ENCODE measurements at places on chromosomes 5 and 9.

- DNase-seq, result no peak
Measured at GRCh38 chr9:19028835-19029451, 4.1 kb downstream of the SAXO1 start.

GRCh38 chr5:118439831-118440230 is 548.5 kb downstream of the DTWD2 start:
- DNase-seq, result no peak

GRCh38 chr5:153794327-153794726 is 244.4 kb downstream of the FAM114A2 start:
- no peak for DNase-seq

GRCh38 chr5:82912462-82912861 is 164.7 kb downstream of the TMEM167A start:
- no peak for DNase-seq

GRCh38 chr5:176438959-176439757 is 9.0 kb upstream of the FAF2 start:
- no peak for DNase-seq

DNA sequence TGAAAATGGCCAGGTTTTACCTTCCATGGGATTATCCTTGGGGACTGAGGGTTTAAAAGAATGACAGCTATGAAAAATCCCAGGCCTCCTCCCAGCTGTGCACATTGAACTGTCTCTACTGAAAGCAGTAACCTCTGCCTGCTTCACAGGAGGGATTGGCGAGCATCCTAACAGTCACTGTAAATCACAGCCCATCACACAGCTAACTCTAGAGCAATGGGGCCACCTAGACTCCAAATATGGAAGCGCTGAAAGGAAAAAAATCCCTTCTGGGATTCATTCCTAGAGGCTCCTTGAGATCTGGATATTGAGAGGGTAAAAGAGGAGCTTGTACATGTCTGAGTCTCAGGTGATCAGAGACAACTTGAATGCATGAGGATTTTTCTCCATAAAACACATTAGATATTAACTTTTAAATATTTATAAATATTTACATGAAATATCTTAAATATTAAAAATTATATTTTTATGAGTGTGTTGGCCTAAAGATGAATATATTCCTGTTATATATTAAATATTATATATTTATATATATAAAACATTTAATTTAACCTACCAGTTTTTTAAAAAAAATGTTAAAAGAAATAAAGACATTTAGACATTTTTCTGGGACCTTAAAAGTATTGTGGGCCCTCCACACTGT is 133.8 kb upstream of the SLC24A2 start:
- DNase-seq, result no peak

- DNase-seq, result no peak
Measured at GRCh38 chr5:61496860-61497259, 164.8 kb downstream of the ZSWIM6 start.

GRCh38 chr5:1557114-1557873 is 33.5 kb upstream of the LPCAT1 start:
- no peak for DNase-seq

GRCh38 chr9:95750725-95751519 is 124.6 kb upstream of the ERCC6L2 start:
- no peak for DNase-seq

DNA sequence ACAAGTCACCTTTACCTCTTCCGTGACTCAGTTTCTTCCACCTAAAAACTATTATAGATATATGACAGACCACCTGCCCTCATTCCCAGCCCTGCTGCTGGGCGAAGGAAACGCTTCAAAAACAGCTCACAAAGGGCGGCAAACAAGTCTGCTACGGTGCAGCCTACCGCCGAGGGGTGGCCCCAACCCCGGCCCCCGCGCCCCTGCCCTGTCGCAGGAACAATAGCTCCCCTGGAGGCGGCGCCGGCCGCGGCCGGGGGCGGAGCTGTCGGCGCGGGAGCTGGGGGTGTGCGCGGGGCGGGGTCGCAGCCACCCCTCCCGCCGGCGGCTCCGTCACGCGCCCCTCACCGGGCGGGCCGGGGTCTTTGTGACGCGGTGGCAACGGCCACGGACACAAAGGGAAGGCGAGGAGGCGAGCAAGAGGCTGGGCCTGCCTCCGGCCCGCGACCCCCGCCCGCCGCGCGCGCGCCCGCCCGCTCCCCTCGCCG is at the start of gene TMEFF1:
Gene TMEFF1, plus strand, starts transcription at position 362 of the 488 bp plus-strand sequence. CDS start 396 bp downstream, outside the sequence.
- peak; percentile 4 for DNase-seq

DNA sequence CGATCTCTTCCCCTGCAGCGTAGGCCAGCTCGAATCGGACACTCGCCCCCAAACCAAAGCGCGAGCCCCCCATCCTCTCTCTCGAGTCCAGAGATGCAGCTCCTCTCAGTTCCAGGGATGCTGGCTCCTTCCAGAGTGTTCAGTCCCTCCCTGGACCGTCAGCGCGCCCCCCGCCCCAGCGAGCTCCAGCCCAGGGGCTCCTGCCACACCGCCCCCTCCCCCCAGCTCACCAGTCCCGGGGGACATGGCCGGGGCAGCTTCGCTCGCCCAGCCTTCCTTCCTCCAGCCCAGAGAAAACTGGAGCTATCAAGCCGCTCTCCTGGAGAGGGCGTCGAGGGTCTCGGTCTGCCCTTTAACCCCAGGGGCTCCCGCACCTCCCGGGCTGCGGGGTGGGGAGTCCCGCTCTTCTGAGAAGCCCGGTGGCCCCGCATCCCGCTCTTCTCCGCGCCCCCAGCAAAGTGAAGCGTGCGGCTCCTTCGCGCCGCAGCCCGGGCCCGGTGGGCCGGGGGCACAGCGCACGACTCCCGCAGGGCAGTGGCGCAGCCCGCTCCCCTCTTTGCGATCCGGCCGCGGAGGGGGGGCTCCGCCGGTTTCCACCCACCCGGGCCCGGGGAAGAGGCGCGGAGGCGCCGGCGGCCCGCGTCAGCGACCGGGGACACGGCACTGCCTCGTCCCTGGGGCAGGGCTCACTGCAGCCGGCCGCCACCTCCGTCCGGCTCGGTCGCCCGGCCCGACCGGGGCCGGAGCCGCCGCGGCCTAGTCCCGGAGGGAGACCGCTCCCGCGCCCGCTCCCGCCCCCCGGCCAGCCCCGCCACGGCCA is 587 bp downstream of the MIER3 start:
- peak; percentile 1 for DNase-seq

DNA sequence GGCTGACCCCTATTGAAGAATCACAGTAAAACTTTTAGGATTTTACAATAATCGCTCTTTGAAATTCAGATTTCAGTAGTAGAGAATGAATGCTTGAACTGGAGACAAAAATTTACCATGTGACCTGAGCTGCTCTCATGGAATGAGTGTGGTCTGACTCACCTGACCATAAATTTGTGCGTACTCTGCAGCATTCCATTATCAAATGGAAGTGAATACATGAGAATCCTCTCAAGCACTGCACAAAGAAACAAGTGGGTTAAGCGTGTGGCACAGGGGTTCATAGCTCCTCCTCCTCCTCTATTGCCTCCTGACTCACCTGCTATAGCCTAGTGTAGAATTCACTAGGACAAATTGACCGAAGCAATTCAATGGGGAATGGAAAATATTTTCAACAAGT is 269.8 kb upstream of the CDH9 start:
- DNase-seq, result no peak

- no peak for DNase-seq
Measured at GRCh38 chr5:169411786-169412430, 111.0 kb upstream of the SLIT3 start.

DNA sequence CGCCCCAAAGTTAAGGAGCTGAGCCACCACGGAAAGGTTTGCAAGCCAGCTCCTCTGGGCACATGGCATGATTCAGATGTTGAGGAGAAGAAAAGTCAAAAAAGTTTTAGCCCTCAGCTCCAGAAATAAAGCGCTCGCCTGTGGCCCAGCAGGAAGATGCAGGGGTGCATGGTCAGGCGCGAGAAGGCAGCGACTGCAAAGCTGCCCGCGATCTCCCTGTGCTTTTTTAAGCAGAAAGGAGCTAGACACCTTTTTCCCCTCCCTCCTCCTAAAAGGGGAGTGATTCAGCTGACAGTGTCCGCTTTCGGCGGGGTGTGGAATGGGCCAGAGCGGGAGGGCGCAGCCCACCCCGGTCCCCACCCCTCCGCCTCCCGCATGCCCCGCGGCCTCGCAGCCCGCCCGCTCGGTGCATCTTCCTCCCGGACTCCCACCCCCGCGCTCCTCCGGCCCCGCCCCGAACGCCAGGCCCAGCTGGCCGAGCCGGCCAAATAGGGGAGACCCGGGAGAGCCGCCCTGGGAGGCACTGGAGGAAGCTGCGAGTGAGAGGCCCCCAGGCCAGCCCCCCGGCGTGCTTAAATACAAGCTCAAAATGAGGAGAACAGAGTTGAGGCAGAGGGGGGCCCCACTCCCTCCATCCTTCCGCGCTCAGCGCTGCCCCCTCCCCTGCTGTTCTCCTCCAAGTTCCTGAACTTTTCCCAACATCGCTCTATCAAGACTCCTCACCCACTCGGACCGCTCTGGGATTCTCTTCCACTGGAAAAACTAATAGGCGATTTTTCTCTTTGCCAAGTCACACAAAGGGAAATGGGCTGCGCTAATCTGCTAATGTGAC is at the start of gene ADAMTS12:
Gene ADAMTS12, minus strand, starts transcription at position 203 of the 832 bp plus-strand sequence. Its CDS starts 134 bp downstream, at position 69.
- DNase-seq, result no peak

DNA sequence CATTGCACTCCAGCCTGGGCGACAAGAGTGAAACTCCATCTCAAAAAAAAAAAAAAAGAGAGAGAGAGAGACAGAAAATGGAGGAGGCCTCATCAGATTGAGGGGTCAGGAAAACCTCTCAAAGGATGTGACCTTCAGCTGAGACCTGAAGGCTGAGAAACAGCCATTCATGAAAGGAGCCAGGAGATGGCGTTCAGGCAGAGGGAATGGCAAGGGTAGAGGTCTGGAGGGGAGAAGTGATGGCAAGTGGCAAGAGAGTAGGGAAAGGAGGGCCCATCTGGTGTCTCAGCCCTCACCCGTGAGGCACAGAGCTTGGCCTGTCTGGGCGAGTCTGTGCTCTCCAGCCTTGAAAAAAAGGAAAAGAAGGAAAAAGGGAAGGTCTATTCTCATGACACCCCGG is 17.0 kb downstream of the CAMK2A start:
- no peak for DNase-seq

- no peak for DNase-seq
Measured at GRCh38 chr9:9498128-9498527, 1114.7 kb downstream of the PTPRD start.

DNA sequence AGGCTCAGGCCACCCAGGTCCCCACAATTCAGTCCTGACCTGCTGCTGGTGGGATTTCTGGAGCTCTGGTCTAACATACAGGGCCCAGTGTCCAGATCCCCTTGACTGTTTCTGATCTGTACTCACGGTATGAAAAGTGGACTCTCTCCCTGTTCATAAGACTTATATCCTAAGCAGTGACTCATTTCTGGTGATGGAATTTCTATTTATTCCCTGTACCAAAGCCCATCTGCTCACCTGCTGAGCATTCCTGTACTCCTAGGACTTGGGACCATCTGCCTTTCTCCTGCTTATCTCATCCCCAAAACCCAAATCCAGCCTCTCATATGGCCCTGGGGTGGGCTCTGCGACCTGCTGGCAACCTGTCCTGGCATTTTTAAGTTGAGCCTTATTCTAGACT is 86.6 kb downstream of the APBA1 start:
- no peak for DNase-seq

DNA sequence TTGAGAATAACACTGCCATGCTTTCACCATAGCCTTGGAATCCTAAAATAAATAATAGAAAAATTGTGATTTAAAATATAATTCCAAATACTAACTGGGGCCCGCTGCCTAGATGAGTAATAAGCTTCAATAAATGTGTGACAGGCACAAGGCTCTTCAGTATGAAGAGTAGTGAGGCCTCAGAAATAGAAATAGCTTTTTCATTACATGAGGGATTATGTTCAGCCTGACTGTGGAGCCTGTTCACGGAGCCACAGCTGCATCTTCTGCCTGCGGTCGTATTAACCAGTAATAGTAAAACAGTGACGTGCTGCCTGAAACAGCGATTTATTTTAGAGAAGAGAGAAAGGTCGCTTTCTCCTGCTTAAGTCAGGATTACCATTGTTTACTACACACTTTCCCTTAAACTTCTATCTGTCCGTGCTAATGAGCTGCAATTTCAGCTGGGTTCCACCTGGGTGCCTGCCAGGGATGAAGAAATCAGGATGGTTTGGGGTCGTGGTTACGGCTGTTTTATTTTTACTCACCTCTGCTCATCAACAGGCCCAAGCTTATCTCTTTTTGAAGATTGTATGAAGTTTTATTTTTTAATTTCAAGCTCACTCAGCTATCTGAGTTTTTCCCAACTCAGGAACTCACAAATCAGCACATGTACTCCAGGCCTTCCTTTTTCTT is 284.9 kb upstream of the WWC1 start:
- no peak for DNase-seq

DNA sequence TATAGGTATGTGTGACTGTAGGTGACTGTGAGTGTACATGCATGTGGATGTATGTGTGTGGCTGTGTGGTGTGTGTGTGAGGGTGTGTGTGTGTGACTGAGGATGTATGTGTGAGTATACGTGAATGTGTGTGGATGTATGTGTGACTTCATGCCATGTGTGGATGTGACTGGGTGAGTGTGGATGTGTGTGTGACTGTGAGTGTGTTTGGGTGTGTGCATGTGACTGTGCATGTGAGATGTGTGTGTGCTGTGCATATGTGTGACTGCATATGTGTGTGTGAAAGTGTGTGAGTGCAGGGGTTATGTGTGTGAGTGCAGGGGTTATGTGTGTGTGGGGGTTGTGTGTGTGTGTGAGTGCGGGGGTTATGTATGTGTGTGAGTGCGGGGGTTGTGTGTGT is 42.3 kb downstream of the RXRA start:
- no peak for DNase-seq

DNA sequence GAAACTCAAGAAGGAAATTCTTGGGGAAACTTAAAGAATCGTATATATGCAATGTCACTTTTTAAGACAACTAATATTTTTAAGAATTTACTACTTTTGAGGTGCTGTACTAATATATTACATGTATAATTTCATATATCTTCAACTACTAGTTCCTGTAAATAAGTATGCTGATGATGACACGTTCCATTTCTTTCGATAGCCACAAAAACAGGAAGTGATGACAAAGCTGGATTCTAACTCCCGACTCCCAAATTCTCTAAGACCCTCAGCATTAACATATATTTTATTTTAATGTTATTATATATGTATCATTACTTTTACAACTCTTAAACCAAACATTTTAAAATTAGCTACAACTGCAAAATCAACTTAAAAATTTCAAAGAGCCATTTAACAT is 74.8 kb downstream of the STK32A start:
- DNase-seq, result no peak

- DNase-seq, result no peak
Measured at GRCh38 chr9:112520656-112521055, 34.0 kb downstream of the KIAA1958 start.

- DNase-seq, result no peak
Measured at GRCh38 chr5:26569241-26569928, 469.0 kb downstream of the CDH9 start.

- no peak for DNase-seq
Measured at GRCh38 chr9:73093740-73094379, 57.8 kb upstream of the ANXA1 start.

All from activated T-helper 1 cell treated with Interleukin-2 at 50 U/mL for 16 hours (primary cell).